ENCODE measurements at places on chromosomes 1 and 21.

GRCh38 chr1:226608699-226609505 is 60.3 kb downstream of the STUM start:
- peak; percentile 77 for DNase-seq

DNA sequence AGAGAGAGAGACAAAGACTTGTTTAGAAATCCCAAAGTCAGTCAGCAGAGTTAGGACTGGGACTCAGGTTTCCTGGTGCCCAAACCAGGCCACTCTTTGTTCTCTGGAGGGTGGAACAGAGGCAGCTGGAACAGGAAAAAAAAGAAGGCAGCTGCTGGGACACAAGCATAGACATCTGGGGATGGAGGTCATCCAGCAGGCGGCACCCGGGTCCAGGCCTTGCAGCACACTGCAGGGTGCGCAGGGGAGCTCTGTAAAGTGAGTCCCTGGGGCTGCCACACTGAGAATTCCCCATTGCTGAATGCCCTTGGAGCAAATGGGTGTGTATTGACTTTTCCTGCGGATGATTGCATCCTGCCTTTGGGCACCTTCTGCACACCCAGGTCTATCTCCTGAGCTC is 222.9 kb upstream of the CSF3R start:
- no peak for DNase-seq

- DNase-seq: peak; percentile 74
Measured at GRCh38 chr21:45074048-45074817, at the start of gene ADARB1. ADARB1 (plus strand) TSS chr21:45074580; CDS start chr21:45171657, 97,077 bp downstream.

- DNase-seq: no peak
Measured at GRCh38 chr1:207097871-207098324, 6.1 kb upstream of the C4BPA start.

DNA sequence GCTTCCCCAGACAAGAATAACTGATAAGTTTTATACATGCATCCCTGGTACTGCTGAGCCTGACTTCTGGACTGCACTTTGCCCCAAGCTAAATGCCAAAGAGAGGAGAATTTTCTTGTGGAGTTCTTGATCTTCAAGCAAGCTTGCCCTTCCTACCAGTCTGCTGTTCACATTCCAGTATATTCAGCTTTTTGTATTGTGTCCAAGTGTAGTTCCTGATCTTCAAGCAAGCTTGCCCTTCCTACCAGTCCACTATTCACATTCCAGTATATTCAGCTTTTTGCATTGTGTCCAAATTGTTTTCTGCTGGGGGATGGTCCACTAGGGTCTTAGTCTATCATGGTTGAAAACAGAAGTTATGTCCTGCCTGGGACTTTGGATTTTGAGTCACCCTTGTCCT is 894 bp upstream of the TSEN15 start:
- no peak for DNase-seq

DNA sequence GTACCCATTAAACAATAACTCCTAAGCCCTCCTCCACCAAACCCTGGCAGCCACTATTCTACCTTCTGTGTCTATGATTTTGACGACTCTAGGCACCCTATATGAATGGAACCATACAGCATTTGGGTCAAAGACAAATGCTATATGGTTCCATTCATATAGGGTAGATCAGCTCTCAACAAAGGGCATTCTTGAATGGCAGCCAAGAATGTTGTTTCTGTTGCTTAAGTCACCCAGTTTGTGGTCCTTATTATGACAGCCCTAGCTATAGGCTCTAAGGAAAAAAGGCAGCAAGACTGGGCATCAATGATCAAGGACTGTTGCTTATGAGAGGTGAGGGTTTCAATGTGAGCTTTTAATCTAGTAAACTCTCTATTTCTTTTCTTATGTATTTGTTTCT is 4.7 kb upstream of the SLC5A9 start:
- no peak for DNase-seq

DNA sequence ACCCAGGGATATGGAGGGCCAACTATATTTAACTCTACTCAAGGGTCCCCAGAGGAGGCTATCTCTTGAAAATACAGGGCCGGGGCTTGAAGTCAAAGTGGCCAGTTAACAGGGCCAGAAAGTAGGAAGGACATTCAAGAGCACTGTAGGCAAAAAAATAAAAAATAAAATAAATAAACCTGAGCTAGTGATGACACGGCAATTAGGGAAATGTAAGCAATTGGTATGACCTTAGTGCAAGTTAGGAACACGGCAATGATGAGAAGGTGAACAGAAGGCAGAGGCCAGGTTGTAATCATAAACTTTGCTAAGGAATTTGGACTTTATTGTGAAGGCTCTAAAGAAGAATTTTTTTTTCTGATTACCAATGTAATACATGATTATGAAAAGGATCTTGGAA is 3.4 kb upstream of the B3GALNT2 start:
- no peak for DNase-seq

GRCh38 chr1:66546047-66546810 is 12.3 kb downstream of the SGIP1 start:
- DNase-seq: no peak

GRCh38 chr21:37041706-37042271 is 31.1 kb downstream of the PIGP start:
- DNase-seq: no peak

DNA sequence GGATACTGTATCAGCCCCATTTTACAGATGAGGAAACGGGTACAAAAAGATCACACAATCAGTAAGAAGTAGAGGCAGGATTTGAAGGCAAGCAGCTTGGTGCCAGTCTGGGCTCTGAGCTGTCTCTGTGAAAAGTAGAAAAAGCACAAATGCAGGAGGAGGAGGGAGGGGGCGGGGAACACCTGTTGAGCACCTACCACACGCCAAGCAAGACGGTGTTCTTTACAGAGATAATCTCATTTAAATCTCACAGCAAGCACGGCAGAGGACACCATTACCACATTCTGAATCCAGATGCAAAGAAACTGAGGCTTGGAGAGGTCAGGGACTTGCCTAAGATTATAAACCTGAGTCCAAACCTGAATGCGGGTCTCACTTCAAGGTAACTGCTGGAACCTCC is 3.3 kb downstream of the LRRC38 start:
- no peak for DNase-seq

GRCh38 chr1:189706594-189706993 is 771.1 kb downstream of the BRINP3 start:
- DNase-seq: no peak

- DNase-seq: peak; percentile 62
Measured at GRCh38 chr1:114152508-114153260, 985 bp downstream of the SYT6 start.

All from lower lobe of right lung (tissue), 2 donors.